ENCODE measurements at places on chromosomes 5 and 9.

- H3K4me3 ChIP-seq, result peak overlapping the region; percentile 59
- DNase-seq, result peak; percentile 71
- no peak overlapping the region for H3K27ac ChIP-seq
- peaks cover 10% of the 10 kb centered on the region for H3K27me3 ChIP-seq
- peaks cover 8% of the 10 kb centered on the region for H3K4me1 ChIP-seq
- H3K36me3 ChIP-seq, result no peaks in the 10 kb centered on the region
Measured at GRCh38 chr5:117454716-117455212, 880.1 kb upstream of the SEMA6A start.

GRCh38 chr5:32520356-32520755 lies 65.0 kb upstream of the SUB1 start:
- no peaks in the 10 kb centered on the region for H3K36me3 ChIP-seq
- H3K4me1 ChIP-seq, result no peaks in the 10 kb centered on the region
- DNase-seq, result no peak
- no peaks in the 10 kb centered on the region for H3K27me3 ChIP-seq

- no peak overlapping the region for H3K4me3 ChIP-seq
- peak overlapping the region; percentile 93 for H3K27ac ChIP-seq
- no peaks in the 10 kb centered on the region for H3K27me3 ChIP-seq
- no peak for DNase-seq
- peaks cover 8% of the 10 kb centered on the region for H3K4me1 ChIP-seq
Measured at GRCh38 chr9:107639426-107639825, 149.9 kb upstream of the KLF4 start.

- no peaks in the 10 kb centered on the region for H3K27me3 ChIP-seq
- H3K27ac ChIP-seq, result no peak overlapping the region
- peaks cover 78% of the 10 kb centered on the region for H3K4me1 ChIP-seq
Measured at GRCh38 chr5:1804001-1804690, 2.9 kb downstream of the NDUFS6 start.

Measured in spleen (tissue), 13 donors.